CD8-positive, alpha-beta memory T cell (primary cell): ENCODE measurements at places on chromosomes 1 and 21. TPM values are rescaled to one million over a fixed set of nuclear protein-coding genes. Genes with fewer than 3 reads are reported as not detected.

DNA sequence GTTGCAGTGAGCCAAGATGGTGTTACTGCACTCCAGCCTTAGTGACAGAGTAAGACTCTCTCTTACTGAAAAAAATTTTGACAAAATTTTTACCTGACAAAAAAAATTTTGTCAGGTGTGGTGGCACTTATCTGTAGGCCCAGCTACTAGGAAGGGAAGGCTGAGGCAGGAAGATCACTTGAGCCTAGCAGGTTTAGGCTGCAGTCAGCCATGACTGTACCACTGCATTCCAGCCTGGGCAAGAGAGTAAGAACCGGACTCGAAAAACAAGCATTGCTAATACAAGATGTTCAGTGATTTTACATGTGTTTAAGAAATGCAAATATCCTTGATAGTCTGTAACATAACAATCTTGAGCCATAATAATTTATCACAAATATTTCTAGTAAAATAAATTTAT, 46.9 kb downstream of the USP48 start:
- DNase-seq: no peak

The DMRTB1 gene
- not detected for total RNA-seq

GRCh38 chr1:246306415-246307037, 200.6 kb downstream of the SMYD3 start:
- no peak for DNase-seq

DNA sequence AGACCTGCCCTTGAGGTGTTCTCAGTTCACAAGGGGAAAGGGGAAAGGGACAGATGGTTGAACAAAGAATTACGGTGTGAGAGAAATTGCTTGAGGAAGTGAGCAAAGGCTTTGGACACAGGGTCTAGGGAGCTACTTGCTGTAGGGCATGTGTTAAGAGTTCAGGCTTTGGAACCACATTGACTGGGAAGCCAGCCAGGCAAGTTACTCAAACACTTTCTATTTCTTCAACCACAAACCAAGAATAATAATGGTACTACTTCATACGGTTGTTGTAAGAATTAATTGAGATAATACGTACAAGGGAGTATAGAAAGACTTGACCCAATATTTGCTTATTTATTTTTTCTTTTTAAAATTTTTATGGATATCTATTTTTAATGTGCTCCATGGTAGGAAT, 26.6 kb downstream of the AK4 start:
- no peak for DNase-seq

DNA sequence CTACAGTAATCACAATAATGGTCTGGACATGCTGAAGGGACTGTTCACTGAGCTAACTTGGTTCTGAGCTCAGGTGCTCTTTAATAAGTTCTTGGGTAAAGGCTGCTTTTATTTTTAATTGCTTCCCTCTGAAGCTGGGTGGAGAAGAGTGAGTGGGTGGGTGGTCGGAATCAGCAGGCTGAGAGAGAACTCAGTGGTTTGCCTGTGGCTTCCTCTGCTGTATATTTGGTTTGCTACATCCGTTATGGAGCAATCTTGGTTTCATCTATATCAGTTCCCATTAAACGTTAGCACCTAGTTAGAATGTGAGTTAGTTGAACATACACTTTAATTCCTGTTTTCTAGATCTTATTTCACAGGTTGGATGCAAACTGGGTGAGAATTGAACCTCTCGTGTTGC, 23.3 kb downstream of the CNIH4 start:
- DNase-seq: peak; percentile 66

- peak; percentile 82 for DNase-seq
Observed at GRCh38 chr1:36155408-36156328, at the start of gene MAP7D1. Gene MAP7D1, plus strand, starts transcription at chr1:36156160. Its CDS starts 258 bp downstream, at chr1:36156418.

The TNFRSF9 gene
- 273 TPM for total RNA-seq

The DNAH14 gene
- 0.26 TPM for total RNA-seq

GRCh38 chr21:41133874-41134522, 34.0 kb upstream of the BACE2 start:
- no peak for DNase-seq

GRCh38 chr1:7940745-7941436, at the start of gene TNFRSF9:
Gene TNFRSF9, minus strand, starts transcription at chr1:7940839. Its CDS starts 845 bp downstream, at chr1:7939994.
- no peak for DNase-seq

DNA sequence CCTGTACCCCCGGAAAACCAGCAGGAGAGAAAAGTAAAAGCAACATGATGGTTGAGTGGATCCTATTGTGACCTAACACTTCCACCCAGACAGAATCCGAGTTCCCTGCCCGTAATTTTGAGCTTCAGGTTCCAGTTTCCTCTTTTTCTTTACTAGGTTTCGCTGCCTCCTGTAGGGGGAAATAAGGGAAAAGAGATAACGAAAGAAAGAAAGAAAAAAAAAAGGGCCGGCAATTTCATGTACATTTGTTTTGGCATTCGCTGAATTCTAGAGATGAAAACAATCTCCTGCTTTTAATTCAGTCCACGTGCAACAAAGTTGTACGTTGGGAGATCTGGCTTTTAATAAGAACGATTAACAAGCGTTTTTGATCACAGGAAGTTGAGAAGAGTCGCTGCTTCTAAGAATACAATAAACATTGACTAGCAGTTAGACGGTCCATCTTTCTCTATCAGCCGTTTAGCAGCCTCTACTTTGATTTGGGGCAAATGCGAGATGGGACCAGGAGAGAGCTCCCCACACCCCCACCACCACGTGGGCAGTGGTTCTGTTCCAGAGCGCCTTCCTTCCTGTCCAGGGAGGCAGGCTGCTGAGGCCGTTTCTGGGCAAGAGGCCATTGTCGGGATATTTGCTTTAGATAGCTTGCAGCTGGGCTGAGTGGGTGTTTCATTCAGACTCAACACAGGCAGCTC, 155.9 kb upstream of the RUNX1 start:
- DNase-seq: no peak

- DNase-seq: no peak
Observed at GRCh38 chr1:3975903-3976630, 76.0 kb upstream of the C1orf174 start.

The GLUL gene
- 31.2 TPM for total RNA-seq

The SPRR5 gene
- not detected for total RNA-seq

DNA sequence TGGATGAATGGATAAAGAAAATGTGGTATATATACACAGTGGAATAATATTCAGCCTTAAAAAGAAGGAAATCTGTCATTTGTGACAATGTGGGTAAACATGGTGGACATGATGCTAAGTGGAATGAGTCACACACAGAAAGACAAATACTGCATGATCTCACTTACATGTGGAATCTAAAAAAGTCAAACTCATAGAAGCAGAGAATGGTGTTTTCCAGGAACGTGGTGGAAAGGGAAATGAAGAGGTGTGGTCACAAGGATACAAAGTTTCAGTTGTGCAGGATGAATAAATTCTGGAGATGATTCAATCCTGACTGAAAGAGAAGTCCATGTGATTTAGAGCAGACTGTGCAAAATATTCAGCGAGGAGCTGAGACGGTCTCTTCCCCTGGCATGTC, 56.6 kb downstream of the RYR2 start:
- DNase-seq: no peak

- no peak for DNase-seq
Observed at GRCh38 chr1:152622803-152623202, at the start of gene LCE3A. Gene LCE3A, minus strand, starts transcription at chr1:152623103. Its CDS starts 0 bp downstream, at chr1:152623103.

DNA sequence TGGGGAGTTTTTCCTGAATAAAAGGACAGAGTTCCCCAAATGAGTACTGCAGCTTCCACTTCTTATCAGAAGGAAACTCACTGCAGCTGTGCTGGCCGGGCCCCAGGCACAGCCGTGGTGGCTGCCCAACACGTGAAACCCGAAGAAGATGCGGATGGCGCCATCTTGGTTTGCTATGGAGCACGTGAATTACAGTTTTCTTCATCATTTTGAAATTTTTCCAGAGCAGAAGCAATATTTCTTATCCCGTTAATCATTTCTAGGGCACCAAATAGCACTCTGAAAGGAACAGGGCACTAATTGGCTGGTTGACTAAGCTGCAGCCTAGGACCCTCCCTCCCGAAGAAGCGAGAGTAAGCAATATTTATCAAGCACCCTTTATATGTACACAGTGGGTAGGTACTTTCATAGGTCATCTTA, 63.2 kb upstream of the EPS8L3 start:
- DNase-seq: no peak

The KDF1 gene
- total RNA-seq: 0.39 TPM

- no peak for DNase-seq
Observed at GRCh38 chr1:209202830-209203532, 380.5 kb upstream of the CAMK1G start.

DNA sequence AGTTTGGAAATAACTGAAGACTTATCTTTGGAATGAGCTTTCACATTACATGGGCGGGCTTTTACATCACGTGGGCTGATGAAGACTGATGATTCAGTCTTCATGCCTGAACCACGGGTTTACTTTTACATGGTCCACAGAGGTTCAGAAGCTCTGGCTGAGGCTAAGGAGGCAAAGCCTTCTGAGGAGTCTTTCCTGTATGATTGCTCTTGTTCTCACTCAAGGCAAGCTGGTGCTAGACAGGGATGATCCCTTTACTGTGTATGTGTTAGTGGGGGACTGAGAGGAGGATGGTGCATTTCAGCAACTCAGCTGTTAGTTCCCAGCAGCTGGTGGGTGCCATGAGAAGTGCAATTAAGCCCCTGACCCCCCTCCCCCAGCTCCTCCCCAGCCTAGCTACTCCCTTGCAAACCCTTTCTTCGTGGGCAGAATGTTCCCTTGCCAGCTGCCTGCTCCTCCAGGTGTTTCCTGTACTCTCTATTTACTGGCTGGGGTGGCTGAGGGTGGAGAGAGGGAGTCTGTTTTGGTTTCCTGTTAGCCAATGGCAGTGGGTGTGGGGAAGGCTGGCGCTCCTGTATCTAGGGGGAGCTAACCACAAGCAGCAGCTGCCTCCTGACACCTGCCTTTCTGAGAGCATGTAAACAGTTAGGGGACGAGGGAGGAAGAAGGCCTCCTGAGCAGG, 15.4 kb downstream of the BTG2 start:
- peak; percentile 59 for DNase-seq

DNA sequence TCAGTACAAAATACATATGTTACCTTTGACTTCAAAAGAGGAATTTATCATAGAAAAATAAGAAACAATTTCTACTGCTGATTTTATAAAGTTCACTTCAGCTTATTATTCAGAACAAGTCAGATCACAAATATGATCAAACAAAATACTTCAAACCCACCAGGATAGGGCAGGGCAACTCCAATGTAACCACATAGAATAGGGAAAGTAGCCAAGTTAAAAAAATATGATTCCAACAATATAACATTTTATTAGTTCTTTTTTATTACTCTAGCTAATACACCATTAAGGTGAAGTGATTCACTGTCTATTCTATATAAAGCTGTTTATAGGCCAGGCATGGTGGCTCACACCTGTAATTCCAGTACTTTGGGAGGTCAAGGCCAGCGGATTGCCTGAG, 54.6 kb upstream of the ZNHIT6 start:
- no peak for DNase-seq

The DENND2C gene
- 0.75 TPM for total RNA-seq

The MCM3AP gene
- 133 TPM for total RNA-seq

GRCh38 chr1:36482724-36483388, at the start of gene CSF3R:
Gene CSF3R, minus strand, starts transcription at chr1:36482913. Its CDS starts 3,417 bp downstream, at chr1:36479496.
- DNase-seq: no peak

- DNase-seq: no peak
Observed at GRCh38 chr1:201191653-201192260, 1.1 kb downstream of the IGFN1 start.

- no peak for DNase-seq
Observed at GRCh38 chr1:231959225-231959884, 332.8 kb downstream of the DISC1 start.

GRCh38 chr1:44644806-44645205, 29.5 kb downstream of the TMEM53 start:
- no peak for DNase-seq

DNA sequence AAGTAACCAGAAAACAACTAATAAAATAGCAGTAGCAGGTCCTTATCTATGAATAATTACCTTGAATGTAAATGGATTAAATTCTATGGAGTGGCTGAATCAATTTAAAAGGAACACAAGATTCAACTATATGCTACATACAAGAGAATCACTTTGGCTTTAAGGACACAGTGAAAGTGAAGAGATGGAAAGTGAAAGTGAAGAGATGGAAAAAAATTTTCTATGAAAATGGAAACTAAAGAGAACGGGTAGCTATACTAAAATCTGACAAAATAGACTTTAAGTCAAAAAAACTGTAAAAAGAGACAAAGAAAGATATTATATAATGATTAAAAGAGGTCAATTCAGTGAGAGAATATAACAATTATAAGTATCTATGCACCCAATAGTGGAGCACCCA, 54.7 kb downstream of the C1orf185 start:
- DNase-seq: no peak

DNA sequence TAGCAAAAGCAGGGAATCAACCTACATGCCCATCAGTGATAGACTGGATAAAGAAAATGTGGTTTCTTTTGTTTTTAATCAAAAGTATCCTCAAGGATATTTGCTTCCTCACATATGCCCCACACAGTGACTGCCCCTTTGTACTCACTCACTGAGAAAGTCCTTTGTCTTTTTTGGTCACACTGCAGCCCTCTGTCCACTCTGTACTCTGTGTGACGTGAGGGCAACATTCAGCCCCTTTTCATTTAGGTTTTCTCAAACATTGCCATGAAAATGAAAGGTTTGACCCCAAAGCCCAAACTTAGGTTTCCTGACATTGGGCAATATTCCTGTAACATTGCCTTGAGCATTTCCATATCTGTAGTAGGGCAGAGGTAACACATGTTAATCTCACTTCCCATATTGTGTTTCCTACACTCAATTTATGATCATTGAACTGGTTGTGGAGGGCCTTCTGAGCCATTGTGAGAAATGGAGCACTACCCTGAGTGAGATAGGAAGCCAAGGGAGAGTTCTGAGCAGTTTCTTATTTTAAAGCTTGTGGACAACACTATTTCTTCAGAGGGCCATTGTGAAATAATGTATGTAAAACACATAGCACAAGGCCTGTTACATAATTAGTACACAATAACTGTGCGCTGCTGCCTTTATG, 501.9 kb upstream of the C1orf87 start:
- no peak for DNase-seq

DNA sequence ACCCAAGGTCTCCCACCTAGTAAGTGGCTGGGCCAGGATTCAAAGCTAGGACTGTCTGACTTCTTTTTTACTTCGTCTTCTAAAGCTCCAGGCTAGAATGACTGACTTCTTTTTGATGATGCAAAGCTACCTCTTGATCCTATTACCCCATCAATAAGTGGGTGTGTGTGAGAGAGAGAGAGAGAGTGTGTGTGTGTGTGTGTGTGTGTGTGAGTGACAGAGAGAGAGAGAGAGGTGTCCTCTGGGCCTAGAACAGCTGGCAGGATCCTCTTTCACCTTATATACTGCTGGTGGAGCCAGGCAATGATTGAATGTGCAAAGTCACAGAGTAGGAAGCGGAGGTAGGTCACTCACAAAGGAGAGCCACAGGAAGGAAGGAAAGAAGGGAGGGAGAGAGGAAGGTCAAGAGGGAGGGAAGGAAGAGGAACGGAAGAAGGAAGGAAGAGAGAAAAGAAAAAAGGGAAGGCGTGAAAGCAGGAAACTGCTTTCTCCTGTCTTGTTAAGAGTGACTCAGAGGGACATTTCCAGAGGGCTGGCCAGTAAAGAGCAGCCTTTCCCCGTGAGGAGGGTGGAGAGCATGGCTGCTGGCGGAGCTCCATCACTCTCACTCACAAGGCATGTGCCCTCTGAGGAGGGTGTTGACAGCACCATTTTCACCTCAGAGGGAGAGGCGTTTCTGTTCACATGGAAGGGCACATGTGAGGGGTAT, 68.9 kb downstream of the CDC7 start:
- DNase-seq: no peak

GRCh38 chr1:207968521-207969009, 57.6 kb upstream of the CD34 start:
- no peak for DNase-seq

The TCHH gene
- total RNA-seq: 0.09 TPM

GRCh38 chr21:44792702-44793591, 8.7 kb downstream of the UBE2G2 start:
- peak; percentile 65 for DNase-seq

The MYBPHL gene
- not detected for total RNA-seq
